ENCODE measurements at places on chromosomes 3 and 15. TPM values are rescaled to one million over a fixed set of nuclear protein-coding genes. Genes with fewer than 3 reads are reported as not detected.

DNA sequence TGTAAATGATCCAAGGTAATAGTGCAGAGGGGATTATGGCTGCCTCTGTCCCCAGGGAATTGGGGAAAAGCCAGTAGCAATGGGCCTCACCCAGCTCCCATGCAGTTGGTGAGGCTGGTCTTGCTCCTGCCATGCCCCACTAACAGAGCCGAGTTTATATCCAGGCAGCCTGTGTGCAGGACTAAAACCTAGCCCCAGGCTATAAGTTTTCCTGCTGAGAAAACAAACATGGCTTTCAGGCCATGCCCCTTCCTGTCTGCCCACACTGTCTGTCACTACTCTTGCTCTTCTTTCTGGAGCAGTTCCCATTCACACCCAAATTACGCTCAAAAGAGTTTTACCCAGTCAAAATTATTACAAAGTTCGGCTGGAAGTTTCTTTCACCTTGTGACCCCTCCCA lies 73.5 kb upstream of the SPATA16 start:
- no peak overlapping the region for H3K4me3 ChIP-seq
- H3K27ac ChIP-seq: no peak overlapping the region
- no peaks in the 10 kb centered on the region for H3K27me3 ChIP-seq
- no peaks in the 10 kb centered on the region for H3K4me1 ChIP-seq

DNA sequence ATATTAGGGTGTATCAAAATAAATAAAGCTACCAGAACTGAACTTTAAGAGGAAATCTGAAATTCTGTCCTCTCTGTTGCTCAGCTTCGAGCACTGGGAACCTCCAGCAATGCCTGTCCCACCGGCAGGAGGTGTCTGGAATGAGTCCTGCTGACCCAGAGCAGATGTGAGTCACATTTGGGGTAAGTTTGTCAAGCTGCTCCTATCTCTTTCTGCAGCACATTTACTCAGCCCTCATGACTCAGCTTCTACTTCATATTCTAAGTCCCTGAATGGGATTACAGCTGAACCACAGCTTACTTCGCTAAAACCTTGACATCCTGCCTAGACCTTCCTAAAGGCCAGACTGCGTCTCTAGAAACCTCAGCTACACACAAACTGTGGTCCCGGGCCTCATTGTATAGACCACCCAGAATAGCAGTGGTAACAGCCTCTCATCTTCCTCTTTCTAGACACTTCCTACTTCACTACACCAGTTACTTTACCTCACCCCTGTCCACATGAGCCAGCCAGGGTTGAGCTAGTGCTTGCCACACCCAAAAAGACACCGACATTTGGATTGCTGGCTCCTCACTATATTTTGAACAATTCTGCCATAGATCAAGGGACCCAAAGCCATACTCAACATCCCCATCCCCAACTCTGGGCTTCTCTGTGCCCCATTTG lies 109.6 kb upstream of the TMCO5A start:
- no peak overlapping the region for H3K27ac ChIP-seq
- no peaks in the 10 kb centered on the region for H3K36me3 ChIP-seq
- no peak overlapping the region for H3K4me3 ChIP-seq
- no peak for DNase-seq
- no peaks in the 10 kb centered on the region for H3K4me1 ChIP-seq
- no peaks in the 10 kb centered on the region for H3K27me3 ChIP-seq

Gene UCN2
- not detected for total RNA-seq

DNA sequence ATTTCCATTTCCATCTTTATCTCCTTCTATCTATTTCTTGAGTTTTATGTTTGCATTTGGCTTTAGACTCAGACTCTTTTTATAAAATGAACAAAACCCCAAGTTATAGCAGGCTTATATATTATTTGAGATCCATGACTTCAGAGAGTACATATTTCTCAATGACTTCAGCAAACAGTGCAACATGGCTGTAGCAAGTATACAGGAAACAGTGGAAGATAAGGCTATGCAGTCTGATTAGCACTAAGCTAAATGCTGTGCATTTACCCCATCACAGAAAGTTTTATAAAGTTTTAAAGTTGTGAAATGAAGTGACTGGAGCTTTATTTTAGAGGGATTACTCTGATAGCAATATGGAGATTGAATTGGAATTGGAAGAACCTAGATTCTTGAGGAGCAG lies 463.5 kb upstream of the TGFBR2 start:
- H3K4me3 ChIP-seq: no peak overlapping the region
- H3K36me3 ChIP-seq: no peaks in the 10 kb centered on the region

DNA sequence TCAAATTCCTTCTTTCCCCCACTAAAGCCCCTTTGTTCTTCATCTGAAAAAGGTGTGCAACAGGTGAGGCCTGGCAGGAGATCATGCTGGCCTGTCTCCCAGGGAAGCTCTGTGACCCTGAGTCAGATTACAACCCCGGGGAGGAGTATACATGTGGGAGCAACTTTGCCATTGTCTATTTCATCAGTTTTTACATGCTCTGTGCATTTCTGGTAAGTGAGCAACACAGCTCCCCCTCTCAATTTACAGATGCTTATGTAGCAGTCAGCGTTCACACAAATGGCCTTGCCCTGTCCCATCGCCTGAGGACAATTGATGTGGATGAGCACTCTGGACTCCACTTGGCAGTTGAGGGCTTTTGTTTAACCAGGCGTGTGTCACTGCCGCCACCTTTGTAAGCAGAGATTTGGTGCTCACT lies 70.4 kb downstream of the CHDH start:
- no peak overlapping the region for H3K4me3 ChIP-seq
- H3K27ac ChIP-seq: no peak overlapping the region
- H3K36me3 ChIP-seq: no peaks in the 10 kb centered on the region
- peak; percentile 51 for DNase-seq
- H3K27me3 ChIP-seq: no peaks in the 10 kb centered on the region

DNA sequence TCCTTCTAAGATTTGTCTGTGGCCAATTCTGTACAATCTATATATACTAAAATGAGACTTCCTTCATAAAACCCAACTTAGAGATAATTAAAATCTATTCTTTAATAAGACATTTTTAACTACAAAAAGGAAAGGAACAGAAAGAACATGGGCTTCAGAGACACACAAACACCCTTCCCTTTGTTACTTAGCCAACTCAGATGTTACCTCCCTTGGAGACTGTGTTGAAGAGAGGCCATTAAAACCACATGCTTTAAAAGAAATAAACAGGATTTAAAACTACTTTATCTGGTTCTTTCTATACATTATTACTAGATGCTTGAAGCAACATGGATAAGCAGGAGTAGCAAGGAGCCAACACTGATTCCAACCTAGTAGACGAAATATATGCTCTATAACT lies 42.0 kb downstream of the LRRFIP2 start:
- no peak for DNase-seq
- H3K4me3 ChIP-seq: no peak overlapping the region
- H3K27me3 ChIP-seq: no peaks in the 10 kb centered on the region

GRCh38 chr3:159950156-159950898 lies 38.3 kb upstream of the IL12A start:
- H3K4me1 ChIP-seq: no peaks in the 10 kb centered on the region
- no peaks in the 10 kb centered on the region for H3K27me3 ChIP-seq
- no peak for DNase-seq
- no peak overlapping the region for H3K27ac ChIP-seq
- H3K4me3 ChIP-seq: no peak overlapping the region

- no peaks in the 10 kb centered on the region for H3K36me3 ChIP-seq
- H3K27me3 ChIP-seq: no peaks in the 10 kb centered on the region
- H3K4me3 ChIP-seq: no peak overlapping the region
- no peak overlapping the region for H3K27ac ChIP-seq
Observed at GRCh38 chr15:48800811-48801455, 9.9 kb downstream of the CEP152 start.

DNA sequence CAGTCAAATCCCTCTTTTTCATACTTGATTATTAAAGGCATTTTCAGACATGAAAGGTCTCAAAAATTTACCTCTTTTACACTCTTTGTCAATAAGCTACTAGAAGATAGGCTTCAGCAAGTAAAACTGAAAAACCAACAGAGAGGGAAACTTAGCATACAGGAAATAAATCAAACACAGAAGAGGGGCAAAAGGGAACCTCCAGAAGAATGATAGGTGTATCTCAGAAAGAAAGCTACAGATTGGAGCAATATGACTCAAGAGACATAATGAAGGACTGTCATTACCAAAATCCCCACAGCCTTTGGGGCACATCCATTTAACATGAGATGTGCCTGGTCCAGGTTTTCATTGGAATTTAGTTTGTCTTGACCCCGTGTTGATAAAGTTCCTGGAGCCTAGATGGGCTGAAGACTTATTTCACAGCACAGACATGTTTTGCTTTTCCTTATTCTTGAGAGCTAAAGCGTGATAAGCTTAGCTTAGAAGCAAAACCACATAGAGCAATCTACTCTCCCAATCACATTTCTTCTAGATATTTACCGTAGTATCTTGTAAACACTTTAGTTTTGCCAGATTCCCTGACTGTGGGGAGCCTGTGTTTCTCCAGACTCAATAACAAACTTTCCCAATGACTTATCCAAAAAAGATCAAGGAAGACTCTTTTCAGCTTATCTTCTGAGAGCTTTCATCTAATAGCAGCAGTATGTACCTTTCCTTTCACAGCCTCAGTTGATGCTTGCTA lies 11.7 kb downstream of the LRRFIP2 start:
- DNase-seq: no peak
- H3K4me1 ChIP-seq: no peaks in the 10 kb centered on the region
- H3K27ac ChIP-seq: no peak overlapping the region

DNA sequence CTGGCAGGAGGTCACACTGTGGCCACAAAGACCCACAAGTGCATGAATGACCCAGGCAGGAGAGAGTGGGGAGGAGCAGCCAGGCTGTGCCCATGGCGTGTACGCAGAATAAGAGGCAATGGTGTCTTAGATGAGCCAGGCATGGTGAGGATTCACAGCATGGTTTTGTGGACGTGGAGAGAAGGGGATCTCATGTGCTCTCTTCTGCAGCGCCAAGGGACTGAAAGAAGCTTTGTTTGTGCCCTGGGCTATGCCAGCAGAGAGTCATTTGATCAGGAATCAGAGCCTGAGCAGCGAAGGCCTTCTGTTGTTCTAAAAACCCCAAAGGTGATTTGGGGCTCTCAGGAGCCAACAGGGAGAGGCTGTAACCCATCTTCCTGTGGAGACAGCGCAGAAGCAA lies 18.7 kb upstream of the RPP14 start:
- DNase-seq: no peak
- no peaks in the 10 kb centered on the region for H3K4me1 ChIP-seq
- no peaks in the 10 kb centered on the region for H3K27me3 ChIP-seq
- no peak overlapping the region for H3K27ac ChIP-seq
- peaks cover 24% of the 10 kb centered on the region for H3K36me3 ChIP-seq

DNA sequence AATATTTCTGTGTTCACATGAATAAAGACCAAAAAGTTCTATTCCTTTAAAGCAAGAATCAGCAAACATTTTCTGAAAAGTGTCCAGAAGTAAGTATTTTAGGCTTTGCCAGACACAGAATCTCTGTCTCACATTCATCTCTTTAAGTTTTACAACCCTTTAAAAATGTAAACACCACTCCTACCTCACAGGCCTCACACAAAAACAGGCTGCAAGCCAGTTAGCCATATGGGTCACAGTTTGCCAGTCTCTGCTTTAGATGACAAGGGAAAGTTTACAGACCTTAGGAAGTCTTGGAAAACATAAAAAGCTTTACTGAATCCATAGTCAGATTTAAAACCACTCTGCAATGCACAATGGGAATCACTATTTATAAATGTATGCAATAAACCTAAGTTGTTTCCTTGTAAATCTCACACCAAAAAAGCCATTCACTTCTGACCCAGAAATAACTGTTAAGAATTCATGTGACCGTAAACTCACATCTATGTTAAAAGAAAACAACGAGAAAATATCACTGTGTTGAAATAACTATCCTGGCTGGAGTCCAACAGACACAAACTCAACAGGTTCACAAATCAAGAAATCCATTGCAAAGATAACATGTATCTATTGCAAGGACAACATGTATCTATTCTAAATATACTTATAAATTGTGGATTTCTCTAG lies 308.2 kb downstream of the ULK4 start:
- H3K27ac ChIP-seq: no peak overlapping the region
- no peak overlapping the region for H3K4me3 ChIP-seq
- H3K36me3 ChIP-seq: no peaks in the 10 kb centered on the region

GRCh38 chr3:171755015-171755589 lies 55.2 kb downstream of the PLD1 start:
- no peaks in the 10 kb centered on the region for H3K4me1 ChIP-seq
- no peak overlapping the region for H3K4me3 ChIP-seq
- no peaks in the 10 kb centered on the region for H3K27me3 ChIP-seq
- H3K36me3 ChIP-seq: no peaks in the 10 kb centered on the region

GRCh38 chr3:24640330-24640877 lies 145.8 kb upstream of the THRB start:
- no peak overlapping the region for H3K4me3 ChIP-seq
- peak; percentile 45 for DNase-seq
- H3K4me1 ChIP-seq: peaks cover 3% of the 10 kb centered on the region

DNA sequence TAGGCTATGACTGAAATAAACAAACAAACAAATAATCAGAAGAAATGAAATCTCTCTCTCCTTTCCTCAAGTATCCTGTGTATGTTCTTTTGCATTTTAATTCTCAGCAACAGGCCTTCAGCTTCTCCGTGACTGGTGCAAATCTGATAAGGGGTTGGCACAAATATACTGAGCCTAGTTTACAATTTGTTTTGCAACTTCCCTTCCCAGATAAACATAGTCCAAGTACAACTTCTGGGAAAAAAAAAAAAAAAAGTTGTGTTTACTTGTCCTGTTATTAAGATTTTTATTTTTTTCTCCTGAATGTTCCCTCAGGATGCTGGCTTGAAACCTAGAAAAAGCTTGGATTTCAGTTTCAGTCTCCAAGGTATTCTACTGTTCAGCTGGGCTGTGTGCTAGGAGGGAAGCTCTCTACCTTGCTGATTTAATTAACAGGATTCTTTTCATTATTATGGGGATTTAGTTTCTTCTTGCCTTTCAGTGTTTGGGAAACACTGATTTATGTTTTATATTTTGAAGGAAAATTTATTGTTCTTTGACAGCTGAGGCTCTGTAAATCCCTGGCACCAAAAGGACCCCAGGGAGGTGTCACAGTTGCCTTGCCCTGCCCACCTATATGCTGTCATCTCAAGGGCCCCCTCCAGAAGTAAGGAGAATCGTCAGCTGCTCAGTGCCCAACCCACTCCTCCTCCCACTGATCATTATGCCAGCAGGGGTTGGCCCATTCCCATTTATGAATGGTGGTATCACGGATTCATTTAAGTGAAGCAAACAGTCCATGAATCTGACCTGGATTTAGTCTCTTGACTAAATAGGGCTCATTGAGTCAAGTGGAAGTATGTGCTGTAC lies 185.2 kb downstream of the MEIS2 start:
- no peak for DNase-seq
- no peaks in the 10 kb centered on the region for H3K27me3 ChIP-seq
- peak overlapping the region; percentile 39 for H3K27ac ChIP-seq

Gene CTDSPL
- 78.3 TPM for total RNA-seq

- no peaks in the 10 kb centered on the region for H3K36me3 ChIP-seq
- H3K27ac ChIP-seq: no peak overlapping the region
- no peak for DNase-seq
- H3K27me3 ChIP-seq: no peaks in the 10 kb centered on the region
- no peaks in the 10 kb centered on the region for H3K4me1 ChIP-seq
Observed at GRCh38 chr3:67791620-67792019, 137.2 kb upstream of the SUCLG2 start.

Data from kidney (tissue), 22 donors.